ENCODE measurements at places on chromosomes 13 and 19.

DNA sequence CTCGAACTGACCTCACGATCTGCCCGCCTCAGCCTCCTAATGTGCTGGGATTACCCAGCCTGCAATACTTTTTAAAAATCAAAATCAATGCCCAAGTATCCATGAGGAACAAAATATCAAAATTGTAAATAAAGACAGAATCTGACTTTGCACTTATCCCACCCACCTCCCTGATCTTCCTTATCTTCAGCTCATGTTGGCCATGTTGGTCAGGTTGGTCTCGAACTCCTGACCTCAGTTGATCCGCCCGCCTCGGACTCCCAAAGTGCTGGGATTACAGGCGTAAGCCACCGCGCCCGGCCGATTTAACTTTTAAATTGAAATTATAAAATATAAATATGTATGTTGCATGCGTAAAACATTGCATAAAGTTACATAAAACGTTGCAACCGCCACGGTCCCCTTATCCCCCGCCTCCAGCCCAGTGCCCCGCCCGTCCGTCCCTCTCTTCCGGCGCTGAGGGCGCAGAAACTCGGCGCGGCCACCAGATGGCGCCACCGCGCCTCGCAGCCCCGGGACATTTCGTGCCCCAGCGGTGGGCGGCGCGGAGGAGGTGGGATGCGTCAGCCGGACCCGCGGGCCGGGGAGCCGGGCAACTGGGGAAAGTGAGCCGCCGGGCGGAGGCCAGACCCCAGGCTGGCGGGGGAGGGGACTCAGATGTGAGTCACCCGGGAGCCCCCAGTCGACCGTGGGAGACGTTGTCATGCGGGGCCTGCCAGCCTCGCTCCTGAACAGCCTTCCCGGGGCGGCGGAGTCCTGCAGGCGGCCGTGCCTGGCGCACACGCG lies 1.5 kb upstream of the GADD45B start:
- peak; percentile 86 for DNase-seq

- no peak for DNase-seq
Observed at GRCh38 chr19:5024282-5024681, 55.4 kb downstream of the KDM4B start.

- no peak for DNase-seq
Observed at GRCh38 chr19:30757837-30758617, 385.8 kb downstream of the ZNF536 start.

- DNase-seq, result no peak
Observed at GRCh38 chr13:33152389-33152788, 133.2 kb downstream of the STARD13 start.

- DNase-seq, result no peak
Observed at GRCh38 chr13:29319451-29319850, 276.0 kb downstream of the SLC7A1 start.

- DNase-seq, result peak; percentile 28
Observed at GRCh38 chr13:21616880-21617279, 12.9 kb upstream of the MICU2 start.

Measured in RCC 7860 (cell line).